ENCODE measurements at places on chromosomes 5 and 9. TPM values are rescaled to one million over a fixed set of nuclear protein-coding genes. Genes with fewer than 3 reads are reported as not detected.
A peak's percentile ranks its signal among the peaks of the same experiment; 100 is the strongest.

DNA sequence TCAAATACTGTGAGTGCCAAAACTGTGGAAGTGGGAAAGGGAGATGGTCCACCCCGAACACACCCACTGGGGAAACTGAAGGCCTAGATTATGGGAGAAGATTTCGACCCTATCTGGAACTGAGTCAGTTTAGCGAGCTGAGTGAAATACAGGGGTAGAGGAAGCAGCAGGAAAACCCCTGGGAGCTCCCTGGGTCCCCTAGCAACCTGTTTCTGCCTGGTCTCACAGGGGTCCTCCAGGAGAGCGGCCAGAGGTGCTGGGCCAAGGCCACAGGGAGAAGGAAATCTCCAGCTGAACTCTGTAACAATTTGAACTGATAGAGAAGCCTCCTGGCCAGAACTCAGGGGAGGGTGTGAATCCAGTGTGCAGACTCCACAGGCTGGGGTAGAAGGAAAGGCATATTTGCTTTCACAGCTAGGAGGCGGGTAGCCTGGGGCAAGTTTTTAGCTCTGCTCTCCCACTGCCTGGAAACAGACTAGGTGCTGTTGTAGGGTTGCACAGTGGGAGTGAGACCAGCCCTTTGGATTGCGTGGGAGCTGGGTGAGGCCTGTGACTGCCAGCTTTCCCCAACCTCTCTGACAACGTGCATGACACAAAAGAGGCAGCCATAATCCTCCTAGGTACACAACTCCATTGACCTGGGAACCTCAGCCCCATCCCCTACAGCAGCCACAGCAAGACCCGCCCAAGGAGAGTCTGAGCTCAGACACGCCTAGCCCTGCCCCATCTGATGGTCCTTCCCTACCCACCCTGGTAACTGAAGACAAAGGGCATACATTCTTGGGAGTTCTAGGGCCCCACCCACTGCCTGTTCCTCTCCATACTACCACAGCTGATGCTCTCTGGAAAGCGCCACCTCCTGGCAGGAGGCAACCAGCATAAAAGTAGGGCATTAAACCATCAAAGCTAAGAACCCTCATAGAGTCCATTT lies 78.8 kb upstream of the GPBP1 start:
- no peak for DNase-seq

DNA sequence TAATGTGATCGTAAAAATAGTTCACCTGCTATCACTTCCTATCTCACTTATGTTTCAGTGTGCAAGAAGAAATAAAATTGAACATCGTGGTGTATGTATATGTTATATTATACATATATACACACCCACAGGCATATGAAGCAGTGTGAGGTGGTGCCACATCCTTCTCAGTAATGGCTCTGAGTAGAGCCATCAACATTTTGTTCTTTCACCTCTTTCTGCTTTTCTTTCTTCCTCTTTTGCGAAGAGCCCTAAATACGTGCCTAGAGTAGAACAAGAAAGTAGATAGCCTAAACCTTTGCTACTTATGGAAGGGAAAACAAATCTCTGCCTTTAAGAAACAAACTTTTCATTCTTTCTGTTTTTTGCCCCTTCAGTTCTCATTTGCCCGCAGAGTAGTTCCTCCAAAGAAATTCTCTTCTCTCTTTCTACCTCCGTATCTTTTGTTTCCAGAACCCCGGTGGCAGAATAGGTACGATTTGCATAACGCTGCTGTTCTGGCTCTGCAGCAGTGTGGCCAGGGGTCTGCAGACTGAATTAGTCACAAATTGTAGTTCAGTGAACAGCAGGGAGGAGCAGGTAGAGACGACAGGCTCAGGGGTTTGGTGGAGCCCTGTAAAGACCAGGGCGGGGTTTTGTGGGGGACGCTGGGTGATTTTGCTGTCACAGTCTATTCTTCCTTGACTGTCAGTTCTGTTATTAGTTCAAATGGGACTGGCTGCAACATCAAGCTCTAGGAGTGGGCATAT lies 40.5 kb upstream of the PJA2 start:
- DNase-seq: no peak

DNA sequence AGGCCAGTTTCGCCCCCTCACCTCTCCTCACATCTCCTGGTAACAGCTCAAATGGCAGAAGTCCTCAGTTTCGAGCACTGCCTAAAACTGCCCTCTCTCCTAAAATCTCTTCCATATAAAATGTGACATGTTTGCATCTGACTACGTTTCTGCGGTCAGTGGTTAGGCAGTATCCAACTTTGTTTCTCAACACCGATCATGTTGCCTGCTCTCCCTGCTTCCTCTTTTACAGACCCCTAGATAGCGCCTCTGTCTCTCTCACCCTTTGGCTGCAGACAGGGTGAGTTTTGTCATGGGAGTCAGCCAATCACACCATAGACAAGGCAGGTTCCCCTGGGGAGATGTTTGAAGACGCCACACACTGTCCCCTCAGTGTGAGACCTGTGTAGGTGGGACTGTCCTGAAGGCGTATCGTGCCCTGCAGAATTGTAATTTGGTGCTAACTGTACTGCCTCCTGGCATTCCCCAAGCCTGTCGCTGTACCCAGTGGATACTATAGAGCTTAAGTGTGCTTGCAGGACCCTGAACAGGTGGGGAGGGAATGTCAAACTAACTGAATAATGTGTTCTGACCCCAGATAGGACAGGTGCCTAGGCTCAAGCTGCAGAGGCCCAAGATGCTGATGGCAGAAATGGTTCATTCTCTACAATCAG lies 1.1 kb downstream of the HEXB start:
- DNase-seq: peak; percentile 20

GRCh38 chr9:78144008-78144381 lies 91.9 kb upstream of the CEP78 start:
- no peak for DNase-seq

DNA sequence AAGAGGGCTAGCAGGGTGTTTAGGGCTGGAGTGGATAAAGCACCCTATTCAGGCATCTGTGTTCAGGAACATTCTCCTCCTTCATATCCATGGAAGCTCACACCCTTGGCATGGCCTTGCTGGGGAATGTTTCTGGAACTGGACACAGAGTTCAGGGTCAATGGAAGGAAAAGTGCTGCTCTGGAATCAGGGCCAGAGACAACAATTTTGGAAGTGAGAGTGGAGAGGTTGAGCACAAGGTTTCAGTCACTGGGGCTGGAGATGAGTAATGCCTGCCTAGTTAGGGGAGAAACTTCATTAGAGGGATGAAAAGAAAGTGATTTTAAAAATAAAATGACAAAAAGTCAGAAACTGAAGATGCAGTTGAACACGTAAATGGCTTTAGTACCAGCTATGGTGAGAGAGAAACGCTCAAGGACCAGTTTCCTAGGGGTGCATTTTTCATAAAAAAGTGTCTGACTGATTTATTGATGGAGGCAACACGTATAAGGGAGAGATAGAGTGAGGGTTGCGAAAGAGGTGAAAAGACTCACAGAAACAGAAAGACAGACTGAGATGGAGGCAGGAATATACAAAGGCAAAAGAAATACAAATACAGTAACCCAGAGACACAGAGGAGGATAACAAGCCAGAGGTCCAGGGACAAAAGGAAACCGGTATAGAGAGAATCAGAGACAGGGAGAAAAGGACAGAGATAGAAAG lies 8.0 kb upstream of the TNFSF15 start:
- DNase-seq: no peak

DNA sequence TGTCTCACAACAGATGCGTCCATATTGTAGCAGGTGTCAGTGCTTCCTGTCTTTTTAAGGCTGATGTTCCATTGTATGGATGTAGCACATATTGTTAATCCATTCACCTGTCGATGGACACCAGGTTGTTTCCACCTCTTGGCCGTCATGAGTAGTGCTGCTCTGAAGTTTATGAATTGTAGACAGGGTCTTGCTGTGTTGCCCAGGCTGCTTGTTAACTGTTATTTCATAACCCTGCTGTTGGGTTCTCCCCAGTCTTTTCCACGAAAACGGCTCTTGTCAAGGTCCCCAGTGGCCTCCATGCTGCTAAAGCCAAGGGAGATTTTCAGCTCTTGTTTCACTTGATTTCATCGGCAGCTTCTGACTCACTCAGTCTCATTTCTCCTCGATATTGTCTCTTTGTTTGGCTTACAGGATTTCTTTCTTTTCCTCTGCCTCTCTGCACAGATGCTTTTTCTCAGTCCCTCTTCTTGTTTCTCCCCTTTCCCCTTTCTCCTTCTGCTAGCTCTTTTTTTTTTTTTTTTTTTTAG lies 12.1 kb upstream of the PSD2 start:
- no peak for DNase-seq

DNA sequence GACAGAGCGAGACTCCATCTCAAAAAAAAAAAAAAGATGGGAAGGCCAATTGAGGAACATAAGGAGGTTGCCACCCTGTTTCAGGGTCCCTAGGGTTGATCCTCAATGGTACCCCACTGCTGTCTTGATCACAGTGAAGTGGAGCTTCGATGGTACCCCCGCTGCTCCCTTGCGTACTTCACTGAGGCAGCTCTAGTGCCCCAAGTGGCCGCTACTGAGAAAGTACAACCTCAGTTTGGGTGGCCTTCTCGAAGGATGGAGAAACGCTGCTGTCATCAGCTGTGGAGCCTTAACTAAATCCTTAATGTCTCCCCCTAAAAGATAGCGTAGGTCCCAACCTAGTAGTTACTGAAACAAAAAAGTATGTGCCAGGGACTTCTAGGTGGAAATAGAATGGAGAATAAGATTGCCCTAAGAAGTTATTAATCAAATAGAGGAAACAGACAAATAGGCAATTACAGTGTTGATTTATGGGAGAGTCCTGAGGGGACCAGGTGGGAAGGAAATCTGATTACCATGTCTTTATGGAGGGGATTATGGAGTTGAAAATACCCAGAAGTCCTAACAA lies 6.3 kb downstream of the TESK1 start:
- peak; percentile 44 for DNase-seq

DNA sequence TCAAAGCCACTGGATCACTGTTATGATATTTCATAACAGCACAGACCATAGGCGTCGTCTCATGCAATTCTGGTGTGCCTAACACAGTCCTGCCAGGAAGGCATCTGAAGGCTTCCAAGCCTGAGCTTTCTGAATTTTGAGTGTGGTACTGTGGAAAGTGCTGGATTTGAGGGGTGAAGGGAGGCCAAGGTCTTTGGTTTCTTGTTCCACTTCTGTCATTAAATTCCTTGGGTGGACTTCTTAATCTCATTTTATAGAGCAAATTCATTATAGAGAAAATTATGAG lies 441.3 kb upstream of the PIK3R1 start:
- no peak for DNase-seq

DNA sequence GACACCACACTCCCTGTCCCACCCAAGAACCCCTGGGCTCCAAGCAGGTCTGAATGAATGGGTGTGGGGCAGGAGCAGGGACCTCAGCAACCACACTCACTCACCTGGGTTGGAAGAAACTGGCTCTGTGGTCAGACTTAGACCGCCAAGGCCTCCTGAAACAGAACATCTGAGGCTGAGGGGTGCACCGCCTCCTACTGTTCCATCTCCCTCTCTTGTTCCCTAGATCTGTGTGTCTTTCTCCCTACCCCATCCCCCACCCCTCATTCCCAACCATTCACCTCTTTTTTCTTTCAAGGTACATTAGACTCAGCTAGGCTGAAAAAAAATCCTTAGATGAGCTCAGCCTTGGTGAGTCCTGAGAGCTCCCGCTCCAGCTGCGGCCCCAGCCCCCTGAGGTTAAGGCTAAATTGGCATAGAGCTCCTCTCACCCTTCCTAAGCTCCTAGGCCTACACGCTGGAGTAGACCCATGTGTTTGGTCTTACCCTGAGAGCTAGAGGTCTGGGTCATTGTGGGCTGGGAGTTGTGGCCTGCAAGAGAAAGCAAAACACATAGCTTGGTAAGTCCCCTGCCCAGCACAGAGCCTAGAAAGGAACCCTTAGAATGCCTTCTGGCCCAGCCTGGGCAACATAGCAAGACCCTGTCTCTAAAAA lies 4.8 kb downstream of the ECSCR start:
- no peak for DNase-seq

- no peak for DNase-seq
These were observed 69.9 kb upstream of the SPTLC1 start for GRCh38 chr9:92185096-92185495.

DNA sequence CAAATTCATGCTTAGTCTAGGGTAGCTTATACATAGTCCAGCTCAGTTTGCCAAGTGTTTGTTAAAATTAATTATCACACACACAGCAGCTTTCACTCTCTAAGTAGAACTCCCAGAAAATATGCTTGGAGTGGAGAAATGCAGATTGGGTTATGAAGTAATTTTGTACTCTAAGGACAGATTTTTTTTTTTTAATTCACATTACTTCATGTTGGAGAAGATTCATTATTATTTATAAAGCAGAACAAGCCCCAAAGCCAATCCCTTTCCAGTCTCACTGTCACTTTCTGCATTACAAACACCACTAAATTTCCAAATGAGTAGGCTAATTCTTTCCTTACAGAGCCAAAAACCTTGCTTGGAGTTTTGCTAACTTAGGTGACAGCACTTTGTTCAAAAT lies 11.7 kb upstream of the C9orf72 start:
- no peak for DNase-seq

GRCh38 chr5:103519550-103519949 lies 43.0 kb downstream of the NUDT12 start:
- DNase-seq: no peak

The KCNV2 gene
- not detected for total RNA-seq

The ADAMTS12 gene
- total RNA-seq: not detected
